ENCODE measurements at places on chromosomes 7 and 10.
A peak's percentile ranks its signal among the peaks of the same experiment; 100 is the strongest.

DNA sequence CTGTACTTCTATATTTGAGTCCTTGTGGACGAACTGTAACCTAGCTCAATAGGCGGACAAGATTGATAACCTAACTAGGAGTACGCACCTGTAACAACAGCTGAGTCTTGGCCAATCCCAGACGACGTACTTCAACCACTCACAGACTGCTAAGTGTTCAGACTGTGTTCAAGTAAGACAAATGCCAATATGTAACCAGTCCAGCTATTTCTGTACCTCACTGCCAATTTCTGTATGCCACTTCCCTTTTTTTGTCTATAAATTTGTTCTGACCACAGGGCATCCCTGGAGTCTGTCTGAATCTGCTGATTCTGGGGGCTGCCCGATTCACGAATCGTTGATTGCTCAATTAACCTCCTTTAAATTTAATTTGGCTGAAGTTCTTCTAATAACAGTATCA, 32.2 kb downstream of the HACD1 start:
- DNase-seq, result no peak

DNA sequence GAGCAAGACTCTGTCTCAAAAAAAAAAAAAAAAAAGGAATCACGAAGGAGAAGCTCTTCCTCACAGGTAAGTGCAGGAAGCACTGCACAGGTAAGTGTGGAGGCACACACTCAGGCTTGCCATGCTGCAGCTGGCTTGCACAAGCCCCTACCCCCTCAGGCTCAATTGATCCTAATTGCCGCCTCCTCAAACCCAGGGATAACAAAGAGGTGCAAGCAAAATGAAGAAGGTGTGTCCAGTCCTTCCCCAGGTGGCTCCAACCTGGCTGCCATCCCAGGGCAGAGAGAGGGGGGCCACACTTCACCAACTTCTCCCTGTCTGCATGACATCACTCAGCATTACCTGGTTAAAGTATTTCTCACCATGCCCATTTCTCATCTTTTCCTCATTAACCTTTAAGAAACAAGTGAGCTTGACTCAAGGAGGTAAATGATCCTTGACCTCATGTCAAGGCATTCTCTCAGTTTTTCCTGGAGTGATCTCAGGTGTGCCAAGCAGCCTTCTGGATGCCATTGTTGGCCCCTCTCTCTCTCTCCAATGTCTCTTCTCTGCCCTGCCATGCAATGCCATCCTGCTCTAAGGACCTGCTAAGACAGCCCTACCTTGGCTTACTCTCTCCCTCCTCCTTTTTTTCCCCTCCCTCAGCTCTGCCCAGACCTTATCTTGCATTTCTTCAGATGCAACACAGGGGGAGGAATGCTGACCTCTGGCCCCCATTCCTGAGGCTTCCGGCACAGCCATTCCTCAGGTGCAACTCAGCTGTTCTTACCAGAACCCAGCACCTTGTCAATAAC, 13.0 kb upstream of the TRPV6 start:
- no peak for DNase-seq

DNA sequence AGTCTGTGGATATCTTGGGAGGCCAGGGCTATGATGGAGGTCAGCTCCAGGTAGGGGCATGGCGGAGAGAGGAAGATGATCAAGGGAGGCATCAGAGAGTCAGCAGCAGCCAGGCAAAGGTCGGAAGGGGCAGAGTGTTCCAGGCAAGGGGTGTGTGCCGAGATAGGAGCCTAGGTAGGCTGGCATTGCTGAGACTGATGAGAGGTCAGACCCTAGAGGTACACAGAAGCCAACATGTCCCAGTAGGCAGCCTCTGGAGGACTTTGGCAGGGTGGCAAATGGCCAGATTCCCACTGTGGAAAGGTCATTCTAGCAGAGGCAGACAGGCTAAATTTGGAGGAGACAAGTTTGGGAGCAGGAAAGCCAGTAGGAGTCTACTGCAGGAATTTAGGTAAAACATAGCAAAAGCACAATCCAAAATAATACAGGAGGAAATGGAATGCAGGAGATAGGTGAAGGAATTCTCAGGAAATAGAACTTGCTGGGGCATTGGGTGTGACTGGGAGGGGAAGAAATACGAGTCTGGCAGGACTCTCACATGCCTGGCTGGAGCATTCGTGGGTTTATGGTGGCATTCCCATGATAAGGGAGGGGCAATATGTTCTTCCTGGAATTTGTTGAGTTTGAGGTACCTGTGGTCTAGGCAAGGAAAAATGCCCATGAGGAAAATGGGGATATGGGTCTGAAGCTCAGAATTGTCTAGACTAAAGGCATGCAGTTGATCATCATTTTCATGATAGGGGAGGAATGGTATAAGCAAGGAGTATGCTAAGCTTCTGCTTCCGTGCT, 25.7 kb downstream of the TMEM176A start:
- DNase-seq, result no peak

- DNase-seq, result no peak
Observed at GRCh38 chr10:11303361-11304170, 285.9 kb downstream of the CELF2 start.

DNA sequence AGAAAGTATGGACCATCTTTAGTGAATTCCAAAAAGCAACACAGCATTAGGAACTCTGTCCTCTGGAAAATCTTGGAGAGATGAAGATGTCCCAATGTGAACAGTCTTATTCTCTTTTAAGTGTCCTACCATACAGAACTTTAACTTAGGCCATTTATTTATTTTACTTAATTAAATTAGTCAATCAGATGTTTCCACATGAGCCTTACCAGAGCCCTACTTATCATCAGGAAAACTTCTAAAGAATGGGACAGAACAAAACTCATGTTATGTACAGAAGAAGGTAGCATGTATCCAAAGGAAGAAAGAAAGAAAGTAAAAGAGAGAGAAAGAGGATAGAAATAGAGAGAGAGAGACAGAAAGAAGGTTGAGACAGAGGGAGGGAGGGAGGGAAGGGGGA, 276.4 kb downstream of the ETV1 start:
- DNase-seq, result no peak

DNA sequence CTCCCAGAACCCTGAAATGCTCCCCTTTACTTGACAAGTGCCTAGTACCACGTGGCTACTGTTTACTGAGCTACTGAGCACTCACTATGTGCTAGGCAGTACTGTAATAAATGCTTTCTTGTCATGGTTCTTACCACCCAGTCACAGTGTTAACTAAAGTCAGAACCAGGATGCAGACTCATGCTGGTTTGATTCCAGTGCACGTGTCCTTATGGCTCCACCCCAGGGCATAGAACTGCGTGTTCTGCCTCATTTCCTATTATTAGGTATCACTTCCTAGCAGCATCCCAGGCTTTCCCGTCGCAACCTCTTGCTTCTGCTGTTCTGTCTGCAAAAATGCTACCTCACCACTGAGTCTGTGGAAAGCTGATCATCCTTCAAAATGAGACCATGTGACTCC, 71.7 kb upstream of the DOCK1 start:
- DNase-seq, result peak; percentile 23

- DNase-seq, result no peak
Observed at GRCh38 chr10:93220296-93221170, 146.8 kb downstream of the CYP26A1 start.

DNA sequence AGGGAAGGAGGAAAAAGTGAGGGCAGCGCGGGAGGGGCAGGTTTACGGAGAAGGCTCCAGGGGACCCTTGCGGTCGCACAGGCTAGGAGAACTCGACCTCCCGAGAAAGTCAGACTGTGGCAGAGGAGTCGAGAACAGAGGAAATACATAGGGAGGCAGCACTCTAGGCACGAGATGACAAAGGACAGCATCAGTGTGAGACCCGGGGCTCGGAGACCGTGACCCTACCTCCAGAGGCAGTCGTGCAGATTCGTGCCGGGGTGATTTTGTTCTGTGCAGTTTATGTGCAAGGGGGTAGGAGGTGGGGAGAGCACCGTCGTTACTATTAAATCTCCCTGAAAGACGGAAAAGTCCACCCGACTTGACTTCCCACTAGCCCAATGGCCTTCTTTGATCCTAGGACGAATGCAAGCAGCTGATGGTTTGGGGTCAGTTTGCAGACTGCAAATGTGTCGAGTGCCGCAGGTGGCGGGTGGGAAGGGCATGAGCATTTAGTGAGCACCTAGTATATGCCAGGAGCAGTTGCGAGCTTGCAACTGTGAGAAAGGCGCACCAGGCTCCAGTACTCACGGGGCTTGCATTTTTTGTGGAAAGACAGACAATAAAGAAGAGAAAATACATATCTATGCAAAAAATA, 674 bp upstream of the OSBPL3 start:
- DNase-seq, result peak; percentile 42

DNA sequence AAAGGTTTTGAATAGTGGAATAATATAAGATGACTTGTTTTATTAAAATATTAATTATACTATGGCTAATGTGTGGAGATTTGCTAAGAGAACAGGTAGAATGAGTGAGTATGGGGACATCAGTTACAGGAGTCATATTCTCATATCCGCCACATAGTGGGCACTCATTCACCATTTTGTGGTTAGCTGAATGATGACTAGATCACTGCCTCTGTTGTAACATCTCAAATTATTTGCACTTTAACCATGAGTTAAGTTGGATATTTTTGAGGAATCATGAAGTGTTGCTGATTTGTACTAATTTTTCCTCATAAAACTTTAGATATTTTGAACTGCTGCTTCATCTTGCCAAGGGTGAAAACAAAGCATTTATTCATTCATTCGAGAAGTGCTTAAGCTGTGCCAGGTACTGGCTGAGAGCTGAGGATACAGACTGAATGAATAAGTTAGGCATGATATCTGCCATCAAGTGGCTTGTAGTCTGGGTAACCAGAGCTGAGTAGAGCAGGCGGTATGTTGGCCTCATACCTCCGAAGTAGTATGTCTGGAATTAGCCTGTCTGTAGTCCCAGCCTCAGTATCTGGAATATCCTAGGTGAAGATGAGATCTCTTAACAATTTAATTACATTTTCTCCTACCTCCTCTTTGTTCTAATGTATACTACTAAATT, 100.5 kb downstream of the ZEB1 start:
- no peak for DNase-seq

GRCh38 chr10:13893926-13894325, 307.2 kb downstream of the PRPF18 start:
- DNase-seq, result peak; percentile 50

GRCh38 chr7:46671108-46671769, 750.2 kb upstream of the IGFBP3 start:
- no peak for DNase-seq

GRCh38 chr10:106537866-106538265, 626.6 kb downstream of the SORCS1 start:
- DNase-seq, result no peak

- DNase-seq, result no peak
Observed at GRCh38 chr10:110222641-110223297, 15.4 kb downstream of the MXI1 start.

- no peak for DNase-seq
Observed at GRCh38 chr7:50662041-50662694, 97.0 kb upstream of the DDC start.

- DNase-seq, result no peak
Observed at GRCh38 chr10:29304995-29305335, 16.1 kb downstream of the LYZL1 start.

DNA sequence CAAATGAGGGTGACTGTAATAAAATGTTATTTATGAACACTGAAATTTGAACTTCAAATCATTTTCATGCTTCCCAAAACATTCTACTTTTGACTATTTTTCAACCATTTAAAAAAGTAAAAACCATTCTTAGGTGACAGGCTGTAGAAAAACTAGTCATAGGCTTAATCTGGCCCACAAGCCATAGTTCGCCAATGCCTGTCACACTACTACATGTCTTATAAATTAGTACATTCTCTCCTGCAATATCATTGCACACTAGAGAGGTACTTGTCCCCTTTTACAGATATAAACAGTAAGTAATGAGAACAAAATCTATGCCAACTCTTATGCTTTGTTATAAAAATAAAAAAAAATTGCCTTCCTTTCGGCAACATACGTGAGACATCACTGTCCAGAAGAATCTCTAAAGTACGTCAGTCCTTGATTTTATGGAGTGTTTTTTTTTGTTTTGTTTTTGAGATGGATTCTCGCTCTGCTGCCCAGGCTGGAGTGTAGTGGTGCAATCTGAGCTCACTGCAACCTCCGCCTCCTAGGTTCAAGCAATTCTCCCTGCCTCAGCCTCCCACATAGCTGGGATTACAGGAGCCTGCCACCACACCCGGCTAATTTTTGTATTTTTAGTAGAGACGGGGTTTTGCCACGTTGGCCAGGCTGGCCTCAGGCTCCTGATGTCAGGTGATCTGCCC, 23.2 kb downstream of the UPF2 start:
- DNase-seq, result no peak

DNA sequence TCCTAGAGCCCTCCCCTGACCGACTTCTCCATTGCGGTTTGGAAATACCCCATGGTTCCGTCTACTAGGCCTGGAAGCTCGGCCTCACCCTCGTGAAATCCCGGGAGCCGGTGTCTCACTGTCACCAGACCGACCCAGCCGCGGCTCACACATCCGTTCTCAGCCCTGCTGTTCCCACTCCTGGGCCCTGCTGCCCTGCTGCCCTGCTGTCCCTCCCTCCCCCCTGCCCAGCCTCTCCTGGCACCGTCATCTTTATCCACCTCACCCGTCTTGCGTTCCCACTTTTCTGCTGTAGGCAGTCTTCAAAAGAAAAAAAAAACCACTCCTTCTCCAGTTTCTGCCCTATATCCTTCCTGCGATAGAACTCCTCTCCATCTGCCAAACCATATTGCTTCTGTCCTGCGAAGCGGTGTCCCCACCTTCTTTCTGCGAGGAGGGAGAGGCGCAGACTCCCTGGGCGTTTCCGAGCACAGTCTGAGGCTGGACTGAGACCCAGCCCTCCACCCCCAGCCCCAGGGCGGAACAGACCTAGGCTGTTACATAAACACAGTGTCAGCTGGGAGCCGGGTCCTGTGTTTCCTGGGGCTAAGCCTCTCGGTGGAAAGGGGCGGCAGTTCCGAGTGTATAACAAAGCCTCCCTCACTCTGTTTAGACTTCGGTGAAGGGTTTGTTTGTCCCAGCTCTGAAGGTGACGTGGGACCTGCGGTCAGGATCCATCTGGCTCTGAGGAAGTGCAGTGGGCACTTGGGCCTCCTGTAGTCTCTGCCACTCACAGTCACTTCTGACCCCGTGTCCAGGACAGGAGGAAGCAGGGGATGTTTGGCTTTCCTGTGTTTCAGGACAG, 2.8 kb downstream of the AGAP3 start:
- peak; percentile 93 for DNase-seq

GRCh38 chr10:47165711-47166404, 134.1 kb upstream of the GDF10 start:
- DNase-seq, result peak; percentile 21

GRCh38 chr10:48800007-48800675, 115.5 kb downstream of the WDFY4 start:
- peak; percentile 14 for DNase-seq

DNA sequence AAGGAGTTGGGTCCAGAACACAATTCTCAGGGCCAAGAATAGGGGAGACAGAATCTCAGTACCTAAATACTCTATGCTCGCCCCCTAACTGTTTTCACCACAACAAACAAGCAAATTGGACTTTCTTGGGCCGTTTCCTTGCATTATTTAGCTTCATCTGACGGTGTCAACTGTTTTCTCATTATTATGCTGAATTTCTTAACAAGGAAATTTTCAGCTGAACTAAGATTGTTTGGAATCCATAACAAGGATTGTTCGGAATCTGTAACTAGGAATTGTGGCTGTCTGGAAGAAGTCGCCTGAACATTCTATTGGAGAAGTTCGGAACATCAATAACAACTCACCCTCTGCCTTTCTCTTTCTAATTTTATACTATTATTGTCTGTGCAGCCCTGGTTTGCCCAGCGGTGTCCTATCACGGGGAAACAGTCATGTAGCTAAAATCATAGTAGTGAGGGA, 15.5 kb upstream of the DLX6 start:
- DNase-seq, result no peak

All from kidney capillary endothelial cell (primary cell).